ENCODE measurements at places on chromosomes 6 and 20. TPM values are rescaled to one million over a fixed set of nuclear protein-coding genes. Genes with fewer than 3 reads are reported as not detected.

OXT gene
- not detected for total RNA-seq

SLC13A3 gene
- 0.11 TPM for total RNA-seq

ADAT2 gene
- total RNA-seq: 10.6 TPM

HSPA1A gene
- total RNA-seq: 171 TPM

OVOL2 gene
- 1.0 TPM for total RNA-seq

NUP153 gene
- total RNA-seq: 53.9 TPM

- DNase-seq: no peak
Observed at GRCh38 chr20:19322061-19322985, 109.9 kb downstream of the SLC24A3 start.

- peak; percentile 71 for DNase-seq
Observed at GRCh38 chr6:113464960-113465359, 392.2 kb upstream of the MARCKS start.

DNA sequence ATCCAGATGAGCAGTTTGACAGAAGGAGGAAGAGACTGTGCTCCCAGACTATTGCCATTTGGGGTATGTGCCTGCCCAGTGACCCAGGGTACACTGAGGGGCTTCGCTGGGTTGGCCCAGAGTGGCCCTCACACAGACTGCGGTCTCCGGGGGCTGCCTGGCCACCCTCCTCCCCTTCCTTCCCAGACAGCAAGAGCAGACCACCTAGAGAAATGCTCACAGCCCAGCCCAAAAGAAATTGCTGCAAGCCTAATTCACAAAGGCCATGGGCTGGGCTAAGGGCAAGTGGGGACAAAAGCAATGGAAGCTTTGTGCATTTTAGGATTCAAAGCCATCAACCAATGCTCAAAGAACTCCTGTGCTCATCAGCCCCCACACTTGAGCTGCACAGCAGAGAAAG is 277.6 kb downstream of the CDC5L start:
- no peak for DNase-seq

DNA sequence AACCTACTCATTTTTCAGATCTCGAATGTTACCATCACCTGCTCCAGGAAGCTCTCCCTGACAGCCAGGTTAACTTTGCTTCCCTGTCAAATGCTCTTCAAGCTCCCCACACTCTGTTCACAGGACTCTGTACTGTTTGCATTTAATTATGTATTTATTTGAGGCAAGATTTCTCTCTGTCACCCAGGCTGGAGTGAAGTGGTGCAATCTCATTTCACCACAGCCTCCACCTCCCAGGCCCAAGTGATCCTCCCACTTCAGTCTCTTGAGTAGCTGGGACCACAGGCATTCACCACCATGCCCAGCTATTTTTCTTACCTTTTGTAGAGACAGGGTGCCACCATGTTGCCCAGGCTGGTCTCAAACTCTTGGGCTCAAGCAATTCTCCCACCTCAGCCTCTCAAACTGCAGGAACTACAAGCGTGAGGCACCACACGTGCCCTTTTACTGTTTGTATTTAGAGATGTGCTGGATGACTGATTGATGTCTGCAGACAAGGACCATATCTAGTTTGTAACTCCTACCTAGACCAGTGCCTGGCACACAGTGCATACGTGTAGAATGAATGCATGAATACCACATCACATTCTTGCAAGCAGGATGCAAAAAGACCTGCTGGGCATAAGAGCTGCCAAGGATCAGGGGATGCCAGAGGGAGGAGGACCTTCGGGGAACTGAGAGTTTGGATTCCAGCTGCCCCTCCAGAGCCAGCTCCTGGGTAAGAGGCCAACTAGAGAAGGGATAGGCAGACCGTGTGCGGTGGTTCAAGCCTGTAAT is 15.6 kb upstream of the CBFA2T2 start:
- DNase-seq: no peak

- DNase-seq: no peak
Observed at GRCh38 chr20:52630138-52630537, 342.0 kb upstream of the TSHZ2 start.

- no peak for DNase-seq
Observed at GRCh38 chr6:87183687-87184086, 28.3 kb downstream of the ZNF292 start.

GRCh38 chr20:50223039-50224005 is 32.7 kb downstream of the CEBPB start:
- no peak for DNase-seq
